ENCODE measurements at places on chromosomes 3 and 15.
A peak's percentile ranks its signal among the peaks of the same experiment; 100 is the strongest.

DNA sequence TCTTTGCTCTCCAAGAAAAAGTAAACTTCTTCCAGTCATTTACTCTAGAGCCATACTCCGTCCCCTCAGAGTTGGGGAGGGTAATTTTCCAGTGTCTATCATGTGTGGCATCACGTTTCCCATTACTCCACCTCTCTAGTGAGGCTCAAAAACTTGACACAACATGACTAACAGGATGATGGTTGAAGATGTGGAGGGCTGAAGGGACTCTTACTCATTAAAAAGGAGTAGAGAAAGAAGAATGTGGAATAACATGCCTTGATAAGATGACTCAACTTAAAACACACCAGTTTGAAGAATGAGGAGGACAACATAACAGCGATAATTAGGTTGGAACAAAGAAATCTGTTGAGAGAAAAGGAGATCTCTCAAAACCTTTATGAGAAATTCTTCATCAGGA lies 894.3 kb downstream of the OTOL1 start:
- H3K27ac ChIP-seq: no peak overlapping the region
- H3K36me3 ChIP-seq: no peaks in the 10 kb centered on the region
- no peak for DNase-seq
- H3K27me3 ChIP-seq: no peaks in the 10 kb centered on the region
- H3K4me1 ChIP-seq: no peaks in the 10 kb centered on the region
- H3K4me3 ChIP-seq: no peak overlapping the region

GRCh38 chr3:118772547-118773011 lies 262.1 kb downstream of the IGSF11 start:
- H3K27ac ChIP-seq: peak overlapping the region; percentile 6
- H3K27me3 ChIP-seq: no peaks in the 10 kb centered on the region
- H3K4me3 ChIP-seq: no peak overlapping the region
- no peaks in the 10 kb centered on the region for H3K36me3 ChIP-seq

DNA sequence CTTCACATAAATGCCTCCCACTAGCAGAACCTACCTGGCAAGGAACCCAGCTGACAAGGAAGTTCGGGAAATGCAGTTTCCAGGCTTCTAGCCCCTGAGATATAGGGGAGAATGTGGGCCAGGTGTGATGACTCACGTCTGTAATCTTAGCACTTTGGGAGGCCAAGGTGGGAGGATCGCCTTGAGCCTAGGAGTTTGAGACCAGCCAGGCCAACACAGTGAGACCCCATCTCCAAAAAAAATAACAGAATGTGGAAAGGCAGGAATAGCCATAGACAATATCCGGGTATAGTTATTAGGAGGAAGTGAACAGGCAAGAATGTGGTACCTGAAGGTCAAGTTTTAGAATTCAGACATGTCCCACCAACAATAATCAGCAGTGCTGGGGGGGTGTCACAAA lies 40.5 kb upstream of the SH3BP5 start:
- H3K27ac ChIP-seq: no peak overlapping the region
- H3K36me3 ChIP-seq: no peaks in the 10 kb centered on the region
- peaks cover 18% of the 10 kb centered on the region for H3K4me1 ChIP-seq
- no peak for DNase-seq
- H3K27me3 ChIP-seq: peaks cover 2% of the 10 kb centered on the region

DNA sequence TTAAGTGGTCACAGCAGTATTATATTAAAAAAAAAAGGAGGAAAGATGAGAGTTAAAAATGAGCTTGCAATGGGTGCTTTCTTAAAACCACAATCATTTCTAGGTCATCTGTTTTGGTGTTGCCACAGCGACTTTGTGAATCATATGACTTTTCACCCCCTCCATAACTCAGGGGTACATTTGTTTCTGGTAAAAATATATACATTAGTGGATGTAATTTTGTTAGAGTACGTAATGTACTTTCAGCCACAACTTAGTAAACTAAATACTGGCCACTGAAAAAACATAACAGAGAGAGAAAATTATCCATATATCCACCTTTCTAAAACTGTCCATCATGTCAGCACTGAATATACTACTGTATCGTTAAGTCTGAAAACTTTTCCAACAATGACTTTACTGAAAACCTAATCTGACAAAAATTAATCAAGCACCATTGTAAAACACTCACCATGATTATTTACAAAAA lies 3.4 kb downstream of the ANKRD28 start:
- no peak overlapping the region for H3K4me3 ChIP-seq
- no peaks in the 10 kb centered on the region for H3K36me3 ChIP-seq
- no peaks in the 10 kb centered on the region for H3K27me3 ChIP-seq

GRCh38 chr15:67707520-67708283 lies 117.6 kb upstream of the SKOR1 start:
- peaks cover 1% of the 10 kb centered on the region for H3K27me3 ChIP-seq
- no peak overlapping the region for H3K27ac ChIP-seq
- H3K4me3 ChIP-seq: no peak overlapping the region
- DNase-seq: no peak

DNA sequence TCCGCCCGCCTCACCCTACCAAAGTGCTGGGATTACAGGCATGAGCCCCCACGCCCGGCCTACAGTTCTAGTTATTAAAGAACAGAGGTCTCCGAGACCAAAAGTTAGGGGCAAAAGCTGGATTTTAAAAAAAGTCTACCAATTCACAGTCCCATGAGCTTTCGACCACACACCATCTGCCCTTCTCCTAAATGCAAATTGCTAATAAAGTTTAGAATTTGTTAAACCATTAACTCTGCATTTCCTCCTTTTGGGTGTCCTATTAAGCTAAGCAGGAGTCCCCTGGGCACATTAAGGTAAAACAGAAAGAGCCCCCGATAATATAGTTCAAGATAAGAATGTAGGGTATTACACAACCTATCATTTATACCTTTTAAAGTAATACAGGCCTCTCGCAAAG lies 322.7 kb downstream of the FOXP1 start:
- no peak for DNase-seq
- peaks cover 14% of the 10 kb centered on the region for H3K4me1 ChIP-seq
- H3K27me3 ChIP-seq: peaks cover 8% of the 10 kb centered on the region

DNA sequence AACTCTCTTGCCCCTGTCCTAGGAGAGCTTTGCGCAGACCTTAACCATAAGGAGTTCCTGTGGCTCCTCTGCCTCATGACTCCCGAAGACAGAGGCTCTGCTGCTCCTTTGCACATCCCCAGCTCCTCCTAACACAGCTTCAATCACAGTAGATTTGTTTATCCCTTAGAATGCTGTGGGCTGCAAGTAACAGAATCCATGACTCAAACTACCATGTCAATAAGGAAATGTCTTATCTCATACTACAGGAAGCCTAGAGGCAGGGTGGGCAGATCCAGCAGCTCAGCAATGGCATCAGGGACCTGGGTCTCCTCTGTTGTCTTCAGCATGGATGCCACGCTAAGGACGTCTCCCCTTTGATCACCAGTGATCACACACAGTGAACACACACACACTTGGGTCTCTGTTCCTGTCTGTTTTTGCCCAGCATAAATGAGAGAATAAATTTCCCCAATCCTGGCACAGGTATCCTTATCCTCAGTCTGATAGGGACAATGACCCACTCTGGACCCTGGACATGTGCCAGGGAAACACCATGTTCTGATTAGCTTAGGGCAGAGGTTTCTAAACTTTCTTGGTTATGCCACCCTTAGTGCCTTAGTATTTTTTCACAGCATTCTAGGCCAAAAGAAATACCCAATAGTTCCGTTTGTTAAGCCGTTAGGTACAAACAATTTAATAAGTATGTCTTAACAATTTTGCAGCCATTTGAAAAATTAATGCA lies 46.1 kb upstream of the MRPS22 start:
- H3K27ac ChIP-seq: no peak overlapping the region
- DNase-seq: no peak
- H3K4me1 ChIP-seq: peaks cover 6% of the 10 kb centered on the region
- H3K4me3 ChIP-seq: no peak overlapping the region

DNA sequence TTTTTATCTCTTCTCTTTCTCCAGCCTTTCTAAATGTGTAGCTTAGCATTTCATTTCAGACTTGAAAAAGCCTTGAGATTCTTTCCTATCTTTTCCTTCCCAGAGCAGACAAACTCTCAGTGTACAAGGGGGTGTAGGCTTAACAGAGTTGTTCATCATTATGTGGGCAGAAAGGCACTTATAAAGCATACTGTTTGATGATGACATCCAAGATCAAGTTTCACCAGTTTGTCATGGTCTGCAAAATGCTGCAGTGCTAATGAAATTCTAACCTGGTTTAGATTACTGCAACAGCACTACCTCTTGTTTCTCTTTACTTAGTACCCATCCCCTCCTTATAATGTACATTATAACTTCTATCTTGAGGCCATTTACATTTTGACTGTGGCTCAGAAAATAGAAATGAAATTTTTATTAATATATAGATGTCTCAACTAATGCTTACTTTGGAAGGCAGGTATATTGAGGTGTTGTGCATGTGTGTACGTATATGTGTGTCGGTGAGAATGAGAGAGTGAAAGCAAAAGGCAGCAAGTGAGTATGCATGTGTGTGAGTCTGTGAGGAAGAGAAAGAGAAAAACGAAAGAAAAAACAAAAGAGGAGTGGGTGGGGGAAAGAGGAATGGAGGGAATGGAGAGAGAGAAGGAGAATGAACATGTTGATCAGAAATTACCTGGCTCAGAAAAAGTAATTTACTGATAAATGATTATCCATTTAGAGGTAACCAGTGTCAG lies 1043.6 kb downstream of the TUSC7 start:
- H3K4me1 ChIP-seq: no peaks in the 10 kb centered on the region
- H3K27me3 ChIP-seq: no peaks in the 10 kb centered on the region
- no peak for DNase-seq
- no peak overlapping the region for H3K27ac ChIP-seq

DNA sequence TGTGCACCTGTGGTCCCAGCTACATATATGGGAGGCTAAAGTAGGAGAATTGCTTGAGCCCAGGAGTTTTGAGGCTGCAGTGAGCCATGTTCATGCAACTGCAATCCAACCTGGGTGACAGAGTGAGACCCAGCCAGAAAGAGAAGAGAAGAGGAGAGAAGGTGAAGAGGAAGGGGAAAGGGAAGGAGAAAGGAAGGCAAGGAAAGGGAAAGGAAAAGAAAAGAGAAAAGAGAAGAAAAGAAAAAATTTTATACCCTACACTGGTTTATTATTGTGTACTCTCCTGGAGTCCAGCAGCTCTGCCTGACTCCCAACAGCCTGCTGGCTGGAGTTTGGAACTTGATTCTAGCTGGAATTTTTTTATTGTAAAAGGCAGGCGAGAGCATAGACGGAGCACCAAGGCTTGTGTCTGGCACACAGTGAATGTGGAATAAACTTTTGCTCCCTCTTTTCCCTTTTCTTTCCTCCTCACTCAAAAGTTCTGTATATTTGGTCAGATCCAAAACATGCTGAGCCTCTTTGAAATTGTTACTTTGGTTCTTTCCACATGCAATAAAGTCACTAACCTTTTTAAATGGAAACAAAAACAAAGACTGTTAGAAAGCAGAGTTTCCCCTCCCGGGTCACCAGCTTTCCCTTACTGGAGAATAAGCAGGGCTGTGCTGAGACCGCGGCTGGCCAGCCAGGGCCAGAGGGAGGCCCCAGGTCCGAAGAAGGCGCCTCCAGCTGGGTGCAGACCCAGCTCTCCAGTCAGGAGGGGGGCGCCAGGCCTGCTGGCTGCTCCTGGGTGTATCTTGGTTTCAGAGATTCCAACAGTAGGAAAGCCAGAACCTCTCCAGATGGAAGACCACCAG lies 9.9 kb downstream of the THSD4 start:
- H3K36me3 ChIP-seq: no peaks in the 10 kb centered on the region
- no peak for DNase-seq
- no peak overlapping the region for H3K27ac ChIP-seq
- H3K4me1 ChIP-seq: no peaks in the 10 kb centered on the region

GRCh38 chr3:98114264-98114663 lies 16.3 kb upstream of the OR5H1 start:
- peaks cover 4% of the 10 kb centered on the region for H3K36me3 ChIP-seq
- no peak for DNase-seq
- peaks cover 2% of the 10 kb centered on the region for H3K27me3 ChIP-seq
- no peaks in the 10 kb centered on the region for H3K4me1 ChIP-seq

GRCh38 chr3:72947715-72948490 lies 48.7 kb upstream of the PPP4R2 start:
- H3K36me3 ChIP-seq: no peaks in the 10 kb centered on the region
- no peak overlapping the region for H3K4me3 ChIP-seq
- H3K27ac ChIP-seq: no peak overlapping the region
- no peaks in the 10 kb centered on the region for H3K27me3 ChIP-seq
- DNase-seq: no peak

DNA sequence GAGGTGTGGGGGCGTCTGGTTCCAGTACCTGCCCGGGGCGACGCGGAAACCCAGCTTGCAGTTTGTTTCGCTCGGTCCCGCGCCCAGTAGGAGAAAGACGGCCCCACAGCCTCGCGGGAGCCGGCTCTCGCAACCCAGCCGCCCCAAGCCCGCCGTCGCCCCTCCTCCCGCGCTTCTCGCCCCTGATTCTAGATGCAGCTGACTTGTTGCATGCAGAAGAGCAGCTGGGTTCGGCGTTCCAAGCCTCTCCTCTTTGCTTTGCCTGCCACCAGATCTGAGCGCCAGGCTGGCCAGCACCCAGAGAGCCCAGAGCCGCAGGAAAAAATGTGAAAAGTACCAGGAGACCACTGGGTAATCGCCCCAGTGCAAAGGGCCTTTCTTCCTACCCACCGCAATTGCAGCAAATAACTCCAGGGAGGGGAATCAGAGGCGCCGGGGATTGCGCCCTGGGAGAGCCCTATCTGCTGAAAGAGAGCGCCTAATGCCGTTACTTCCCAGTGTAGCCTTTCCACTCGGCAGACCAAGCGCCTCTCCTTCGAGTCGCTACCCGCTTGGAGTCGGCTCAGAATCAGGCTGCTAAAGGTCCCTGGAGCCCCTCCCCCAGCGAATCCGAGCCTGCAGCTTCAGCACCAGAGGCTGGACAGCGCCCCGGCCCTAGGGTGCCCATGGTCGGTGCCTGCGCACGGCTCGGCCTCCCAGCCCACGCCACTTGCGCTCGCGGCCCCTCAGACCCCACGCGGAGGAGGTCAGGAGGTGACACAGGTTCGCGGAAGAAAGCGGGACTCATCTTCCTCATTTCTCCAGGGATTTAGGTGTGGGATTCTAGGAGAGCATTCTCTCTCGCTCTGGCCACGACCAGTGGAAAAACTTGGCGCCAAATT lies 15.7 kb upstream of the AEN start:
- H3K27me3 ChIP-seq: peaks cover 16% of the 10 kb centered on the region
- H3K36me3 ChIP-seq: peaks cover 4% of the 10 kb centered on the region
- no peak overlapping the region for H3K4me3 ChIP-seq

GRCh38 chr15:85929786-85930185 lies 135.1 kb upstream of the KLHL25 start:
- no peaks in the 10 kb centered on the region for H3K36me3 ChIP-seq
- H3K27me3 ChIP-seq: no peaks in the 10 kb centered on the region
- peaks cover 10% of the 10 kb centered on the region for H3K4me1 ChIP-seq
- H3K27ac ChIP-seq: no peak overlapping the region
- H3K4me3 ChIP-seq: no peak overlapping the region

GRCh38 chr15:74956648-74957475 lies at the start of gene RPP25:
Gene RPP25 (minus strand): TSS chr15:74956772. CDS start chr15:74956583, 189 bp downstream.
- H3K27me3 ChIP-seq: peaks cover 12% of the 10 kb centered on the region
- peaks cover 38% of the 10 kb centered on the region for H3K4me1 ChIP-seq
- peak within 1 kb of the TSS; percentile 52 for H3K27ac ChIP-seq
- no peaks in the 10 kb centered on the region for H3K36me3 ChIP-seq
- peak within 1 kb of the TSS; percentile 94 for H3K4me3 ChIP-seq

GRCh38 chr3:147425388-147425850 lies 16.3 kb downstream of the ZIC1 start:
- H3K36me3 ChIP-seq: peaks cover 3% of the 10 kb centered on the region
- peaks cover 28% of the 10 kb centered on the region for H3K4me1 ChIP-seq
- H3K27me3 ChIP-seq: peaks cover 24% of the 10 kb centered on the region
- no peak overlapping the region for H3K4me3 ChIP-seq
- H3K27ac ChIP-seq: no peak overlapping the region

- no peak overlapping the region for H3K27ac ChIP-seq
- DNase-seq: no peak
Measured at GRCh38 chr3:90011131-90011530, 903.7 kb downstream of the EPHA3 start.

All from endothelial cell (in vitro differentiated cells).